T-cell (primary cell): ENCODE measurements at places on chromosomes 6 and 20.

GRCh38 chr20:59802018-59802417 lies 131.4 kb downstream of the SYCP2 start:
- no peak for DNase-seq

DNA sequence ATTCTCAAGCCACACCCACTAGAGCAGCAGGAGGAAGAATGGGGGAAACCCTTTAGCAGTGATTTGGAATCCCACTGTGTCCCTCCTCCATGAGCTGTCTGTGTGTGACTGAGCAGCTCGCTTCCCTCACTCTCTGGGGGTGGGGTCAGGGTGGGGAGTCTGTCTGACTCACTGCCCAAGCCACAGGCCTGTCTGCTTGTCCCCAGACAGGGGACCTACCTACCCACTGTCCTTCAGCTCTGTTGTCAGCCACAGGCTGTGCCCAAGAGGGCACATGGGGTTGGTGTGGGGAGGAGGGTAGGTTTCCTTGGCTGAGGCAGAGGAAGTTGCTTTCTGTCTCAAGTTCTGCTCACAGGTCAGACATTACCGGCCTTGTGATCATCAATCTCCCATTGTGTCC lies 127.0 kb downstream of the MAFB start:
- no peak for DNase-seq

DNA sequence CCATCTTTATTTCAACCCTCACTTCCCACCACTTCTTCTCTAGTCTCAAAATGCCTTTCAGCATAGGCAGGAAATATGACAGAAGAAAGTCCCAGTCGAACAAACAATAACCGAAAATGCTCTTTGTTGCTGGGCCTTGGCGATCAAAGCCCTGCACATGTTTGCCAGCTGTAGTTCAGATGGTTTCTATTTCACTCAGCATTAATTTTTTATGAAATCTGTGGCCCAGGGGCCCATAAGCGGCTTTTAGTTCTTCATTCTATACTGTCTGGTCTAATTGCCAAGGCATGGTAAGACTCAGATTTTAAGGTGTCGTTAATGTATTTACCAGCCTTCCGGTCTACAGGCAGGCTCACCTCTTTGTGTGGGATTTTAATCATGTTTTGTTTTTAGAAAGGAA lies 10.9 kb upstream of the F13A1 start:
- no peak for DNase-seq

DNA sequence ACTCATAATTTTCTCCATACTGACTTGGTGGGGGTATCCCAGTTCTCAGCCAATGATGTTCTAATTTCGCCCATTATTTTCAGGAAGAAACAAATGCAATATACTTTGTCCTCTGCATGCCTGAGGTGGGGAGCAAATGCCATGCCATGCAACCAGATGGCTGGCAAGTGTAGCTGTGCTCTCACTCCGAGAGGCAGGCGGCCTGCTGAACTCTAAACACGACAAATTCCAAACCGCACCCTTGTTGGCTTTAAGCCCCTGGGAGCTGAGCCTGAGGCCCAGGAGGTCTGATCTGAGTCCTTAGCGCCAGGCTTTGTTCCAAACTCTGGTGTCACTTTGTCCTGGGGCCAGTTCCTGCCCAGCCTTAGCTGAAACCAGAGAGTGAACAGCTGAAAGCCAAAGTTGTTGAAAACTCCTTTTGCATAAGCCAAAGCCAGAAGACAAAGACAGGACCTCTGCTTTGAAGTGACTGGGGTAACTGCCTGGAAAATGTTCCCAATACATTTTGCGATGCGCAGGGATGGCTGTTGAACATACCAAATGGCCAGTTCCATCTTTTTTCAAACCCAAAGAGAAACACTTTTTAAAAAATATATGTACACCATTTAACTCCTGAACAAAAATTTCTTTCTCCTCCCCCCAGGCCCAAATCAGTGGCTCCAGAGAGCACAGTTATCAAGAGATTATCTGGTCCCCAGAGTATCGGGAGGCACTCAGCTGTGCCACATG lies 46.2 kb downstream of the TTI1 start:
- no peak for DNase-seq

DNA sequence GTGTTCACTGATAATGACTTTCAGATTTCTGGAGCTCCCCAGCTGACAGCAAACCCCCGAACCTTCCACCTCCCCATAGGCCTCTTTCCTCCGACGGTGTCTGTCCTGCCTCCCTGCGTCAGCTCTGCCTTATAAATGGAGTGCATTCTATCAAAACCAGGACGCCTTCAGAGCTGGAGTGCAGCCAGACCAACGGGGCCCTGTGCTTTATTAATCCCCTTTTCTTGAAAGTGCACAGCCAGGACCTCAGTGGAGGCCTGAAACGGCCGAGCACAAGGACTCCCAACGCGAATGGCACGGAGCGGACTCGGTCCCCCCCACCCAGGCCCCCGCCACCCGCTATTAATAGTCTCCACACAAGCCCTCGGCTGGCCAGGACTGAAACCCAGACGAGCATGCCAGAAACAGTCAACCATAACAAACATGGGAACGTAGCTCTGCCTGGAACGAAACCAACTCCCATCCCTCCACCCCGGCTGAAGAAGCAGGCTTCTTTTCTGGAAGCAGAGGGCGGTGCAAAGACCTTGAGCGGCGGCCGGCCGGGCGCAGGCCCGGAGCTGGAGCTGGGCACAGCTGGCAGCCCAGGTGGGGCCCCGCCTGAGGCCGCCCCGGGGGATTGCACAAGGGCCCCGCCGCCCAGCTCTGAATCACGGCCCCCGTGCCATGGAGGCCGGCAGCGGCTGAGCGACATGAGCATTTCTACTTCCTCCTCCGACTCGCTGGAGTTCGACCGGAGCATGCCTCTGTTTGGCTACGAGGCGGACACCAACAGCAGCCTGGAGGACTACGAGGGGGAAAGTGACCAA lies 42.3 kb upstream of the NAA20 start:
- DNase-seq: no peak

DNA sequence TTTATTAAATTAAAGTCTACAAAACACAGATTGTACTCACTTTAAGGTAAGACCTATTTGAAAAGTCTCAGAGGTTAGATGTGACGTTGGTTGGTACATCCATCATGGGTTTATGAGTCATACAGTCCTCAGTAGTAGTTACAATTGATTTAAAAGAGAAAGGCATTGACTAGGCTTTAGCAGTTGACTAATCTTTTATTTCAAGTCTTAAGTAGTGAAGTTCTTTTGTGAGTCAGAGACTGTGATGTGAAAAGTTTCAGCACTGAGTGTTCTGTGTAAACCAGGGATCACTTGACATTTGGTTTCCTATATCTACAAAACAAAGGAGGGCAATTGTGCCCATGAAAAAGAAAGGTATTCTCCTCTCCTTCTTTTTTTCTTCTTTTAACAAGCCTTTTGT lies 221.3 kb downstream of the GRIK2 start:
- no peak for DNase-seq

DNA sequence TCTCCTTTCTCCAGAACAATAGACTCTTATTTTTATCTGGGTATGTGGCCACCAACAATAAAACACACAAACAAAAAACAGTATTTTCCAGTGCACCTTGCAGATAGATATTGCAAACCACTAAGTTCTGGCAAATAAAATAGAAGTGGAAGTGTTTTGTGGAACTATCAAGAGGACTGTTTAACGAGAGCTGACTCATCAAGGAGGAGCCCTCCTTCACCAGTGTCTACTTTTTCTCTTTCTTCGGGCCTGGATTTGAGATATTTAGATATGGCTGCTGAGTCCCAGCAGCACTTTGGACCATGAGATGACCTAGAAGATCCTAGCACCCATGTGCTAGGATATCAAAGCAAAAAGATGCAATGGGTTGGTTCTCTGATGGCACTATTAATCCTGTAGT lies 154.7 kb downstream of the AIG1 start:
- DNase-seq: no peak

- DNase-seq: no peak
Observed at GRCh38 chr6:112173221-112173804, 81.1 kb downstream of the LAMA4 start.

GRCh38 chr6:57106990-57107389 lies 17.0 kb downstream of the ZNF451 start:
- DNase-seq: no peak

DNA sequence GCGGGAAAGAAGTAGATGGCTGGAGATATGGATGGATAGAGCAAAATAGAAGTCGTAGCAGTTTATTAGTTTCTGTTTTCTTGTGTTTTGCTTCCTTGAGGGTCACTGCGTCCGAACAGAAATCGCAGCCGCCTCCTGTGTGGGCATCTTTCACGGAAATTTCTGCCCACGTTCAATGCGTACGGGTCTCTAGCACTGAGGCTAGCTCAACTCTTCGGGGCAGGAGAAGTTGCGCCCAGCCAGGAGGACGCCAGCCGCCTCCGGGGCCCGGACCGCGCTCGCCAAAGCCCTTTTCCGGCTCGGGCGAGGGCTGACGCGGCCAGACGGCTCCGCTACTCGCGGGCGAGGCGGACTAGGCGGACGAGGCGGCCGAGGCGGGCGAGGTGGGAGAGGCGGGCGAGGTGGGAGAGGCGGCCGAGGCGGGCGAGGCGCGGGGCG lies 814 bp downstream of the TFAP2B start:
- no peak for DNase-seq

- DNase-seq: no peak
Observed at GRCh38 chr6:21967056-21967974, 329.5 kb downstream of the PRL start.

DNA sequence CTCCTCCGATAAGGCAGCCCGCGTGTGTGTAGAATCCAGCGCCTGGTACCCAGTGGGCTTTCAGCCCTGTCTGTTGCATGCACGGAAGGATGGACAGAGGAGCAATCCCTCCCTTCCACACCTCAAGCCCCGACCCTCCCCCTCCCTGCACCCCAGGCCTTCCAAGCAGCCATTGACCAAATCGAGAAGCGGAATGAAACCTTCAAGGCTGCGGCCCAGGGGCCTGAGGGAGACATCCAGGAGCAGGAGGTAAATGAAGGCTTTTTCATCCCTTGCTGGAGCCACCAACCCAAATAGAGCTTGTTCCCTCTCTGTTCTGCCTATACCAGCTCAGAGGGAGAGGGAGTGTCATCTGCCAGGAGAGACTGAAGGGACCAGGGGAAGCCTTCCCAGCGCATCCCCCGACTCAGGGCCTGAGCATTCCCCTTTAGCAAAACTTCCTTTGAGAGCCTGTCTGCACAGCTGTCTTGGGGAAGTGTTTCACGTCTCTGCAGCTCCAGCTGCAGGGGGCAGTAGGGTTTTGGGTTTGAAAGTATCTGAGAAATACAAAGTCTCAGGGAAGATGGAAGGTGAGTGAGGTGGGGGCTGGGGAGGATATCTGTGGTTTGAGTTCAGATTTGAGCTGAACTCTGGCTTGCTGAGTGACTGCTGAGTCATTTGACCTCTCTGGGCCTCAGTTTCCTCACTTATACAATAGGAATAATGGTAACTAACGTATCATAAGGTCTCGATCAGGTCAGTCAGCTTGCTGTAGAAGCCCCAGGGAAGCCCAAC lies 16.1 kb downstream of the FGD2 start:
- peak; percentile 73 for DNase-seq

GRCh38 chr20:8693709-8694108 lies 375.2 kb upstream of the PLCB4 start:
- no peak for DNase-seq

- DNase-seq: no peak
Observed at GRCh38 chr6:161101517-161101916, 109.9 kb downstream of the MAP3K4 start.

GRCh38 chr20:53961527-53961926 lies 108.9 kb downstream of the BCAS1 start:
- DNase-seq: no peak

DNA sequence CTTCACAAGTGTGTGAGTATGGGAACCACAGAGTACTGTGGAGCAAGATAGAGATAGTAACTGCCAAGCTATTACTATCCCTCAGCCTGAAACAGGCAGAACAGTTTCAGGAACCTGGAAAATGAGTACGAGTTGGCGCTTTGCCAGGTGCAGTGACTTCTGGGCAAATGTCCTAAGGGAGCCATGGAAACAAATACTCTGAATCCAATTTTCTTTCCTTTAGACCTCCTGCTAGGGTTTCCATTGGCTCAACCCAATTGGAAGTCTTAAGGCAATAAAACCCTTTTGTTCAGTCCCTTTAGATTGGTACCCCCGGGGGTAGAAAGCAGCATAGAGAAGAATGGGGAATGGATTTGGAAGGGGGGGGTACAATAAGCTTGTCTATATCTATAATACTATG lies 205.0 kb upstream of the EPHA7 start:
- DNase-seq: no peak

GRCh38 chr6:13653296-13653695 lies 38.2 kb downstream of the NOL7 start:
- DNase-seq: no peak

DNA sequence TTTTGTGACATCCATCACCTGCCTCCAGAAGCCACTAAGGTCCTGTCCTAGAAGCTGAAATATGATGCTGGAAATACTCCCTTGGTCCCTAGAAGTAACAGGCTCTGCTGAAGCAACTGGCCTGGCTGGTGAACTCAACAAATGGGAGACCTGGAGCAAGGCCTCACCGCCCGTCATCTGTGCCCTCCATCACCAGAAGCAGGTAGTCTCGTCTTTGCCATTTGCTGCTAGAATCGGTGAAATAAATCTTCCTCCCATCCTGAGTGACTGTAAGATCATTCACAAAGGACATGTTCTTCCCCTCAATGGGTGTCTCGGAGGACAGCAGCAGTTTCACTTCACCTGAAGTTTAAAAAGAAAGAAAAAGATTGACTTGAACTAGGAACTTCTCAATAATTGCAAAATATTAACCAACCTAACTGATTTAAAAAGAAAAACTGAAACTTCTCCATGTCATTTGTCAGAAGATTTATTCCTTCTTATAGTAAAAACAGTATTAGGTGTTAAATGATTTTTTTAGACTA lies 21.0 kb downstream of the CST7 start:
- DNase-seq: no peak

GRCh38 chr20:21564127-21564773 lies 50.4 kb upstream of the NKX2-2 start:
- no peak for DNase-seq

- DNase-seq: no peak
Observed at GRCh38 chr6:155959898-155960495, 504.4 kb upstream of the NOX3 start.

- no peak for DNase-seq
Observed at GRCh38 chr6:122284848-122285247, 114.6 kb upstream of the HSF2 start.

DNA sequence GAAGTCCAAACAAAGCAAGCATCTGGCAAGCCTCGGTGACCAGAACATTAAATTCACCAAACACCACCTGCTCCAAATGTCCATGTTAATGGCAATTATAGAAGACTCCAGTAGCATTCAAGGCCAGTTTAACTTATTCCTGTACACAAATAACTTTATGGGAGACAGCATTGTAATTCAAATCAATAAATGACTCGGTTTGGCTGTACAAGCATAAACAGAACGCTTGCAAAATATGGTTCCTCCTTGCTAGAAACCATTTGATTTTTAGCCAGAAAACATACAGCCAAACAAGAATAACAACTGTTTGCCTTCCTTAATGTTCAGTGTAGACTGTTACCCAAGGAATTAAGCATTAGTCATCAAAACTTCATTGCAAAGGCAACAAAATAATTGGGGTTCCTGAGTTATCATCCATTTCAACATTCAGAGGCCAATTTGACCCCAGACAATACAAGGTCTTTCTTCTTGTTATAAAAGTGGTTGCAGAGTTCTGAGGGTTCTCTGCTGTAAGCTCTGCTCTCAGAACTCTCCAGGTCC lies 125.1 kb downstream of the BFSP1 start:
- no peak for DNase-seq

- no peak for DNase-seq
Observed at GRCh38 chr6:69878795-69879194, 12.4 kb downstream of the COL19A1 start.
